ENCODE measurements at places on chromosomes 5 and 9.

DNA sequence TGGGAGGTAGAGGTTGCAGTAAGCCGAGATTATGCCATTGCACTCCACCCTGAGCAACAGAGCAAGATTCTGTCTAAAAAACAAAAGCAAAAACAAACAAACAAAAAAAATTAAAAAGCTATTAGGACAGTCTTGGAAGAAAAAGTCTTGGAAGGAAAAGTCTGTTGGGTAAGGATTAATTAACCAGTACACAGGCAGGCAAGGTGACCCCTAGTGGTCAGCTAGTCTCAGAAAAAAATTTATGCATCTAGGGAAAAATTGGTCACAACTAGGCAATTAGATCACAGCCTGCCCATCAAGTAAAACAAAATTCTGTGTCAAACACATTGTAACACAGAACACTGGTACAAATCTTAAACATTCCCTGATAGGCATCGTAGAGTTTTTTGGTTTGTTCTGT is 6.7 kb upstream of the ANKRD18B start:
- peak; percentile 21 for DNase-seq

DNA sequence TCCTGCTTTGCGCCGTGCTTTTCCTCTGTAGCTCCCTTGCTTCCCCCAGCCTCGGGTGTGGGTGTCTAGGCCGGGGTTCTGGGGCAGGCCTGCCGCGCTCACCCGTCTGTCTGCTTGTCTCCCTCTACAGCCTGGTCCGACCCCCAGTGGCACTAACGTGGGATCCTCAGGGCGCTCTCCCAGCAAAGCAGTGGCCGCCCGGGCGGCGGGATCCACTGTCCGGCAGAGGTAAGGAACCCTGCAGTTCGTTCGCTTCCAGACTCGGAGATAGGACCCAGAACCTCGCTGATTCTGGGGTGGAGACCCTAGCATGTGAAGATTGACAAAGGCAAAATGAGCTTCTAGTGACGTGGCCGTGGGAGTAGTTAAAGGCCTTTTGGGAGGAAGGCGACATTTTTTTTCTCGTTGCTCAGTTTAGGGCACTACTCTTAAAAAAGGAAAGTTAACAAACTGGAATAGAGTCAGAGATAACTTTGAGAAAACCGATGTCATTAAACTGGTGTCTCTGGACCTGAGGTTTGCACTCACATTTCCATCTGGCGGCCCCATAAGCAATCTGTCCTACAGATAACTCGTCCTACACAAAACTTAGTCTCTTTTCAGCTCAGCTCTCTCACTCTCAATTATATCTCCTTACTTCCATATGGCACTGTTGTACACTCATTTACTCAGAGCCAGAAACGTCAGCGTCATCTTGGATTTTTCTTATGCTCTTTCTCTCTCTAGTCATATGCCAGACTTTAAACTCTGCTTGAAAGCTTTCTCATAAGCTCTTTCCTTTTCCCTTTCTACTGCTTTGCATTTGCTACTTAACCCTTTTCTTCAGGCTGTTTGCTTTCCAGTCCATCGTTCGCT is 561 bp downstream of the SEC61B start:
- DNase-seq: no peak

DNA sequence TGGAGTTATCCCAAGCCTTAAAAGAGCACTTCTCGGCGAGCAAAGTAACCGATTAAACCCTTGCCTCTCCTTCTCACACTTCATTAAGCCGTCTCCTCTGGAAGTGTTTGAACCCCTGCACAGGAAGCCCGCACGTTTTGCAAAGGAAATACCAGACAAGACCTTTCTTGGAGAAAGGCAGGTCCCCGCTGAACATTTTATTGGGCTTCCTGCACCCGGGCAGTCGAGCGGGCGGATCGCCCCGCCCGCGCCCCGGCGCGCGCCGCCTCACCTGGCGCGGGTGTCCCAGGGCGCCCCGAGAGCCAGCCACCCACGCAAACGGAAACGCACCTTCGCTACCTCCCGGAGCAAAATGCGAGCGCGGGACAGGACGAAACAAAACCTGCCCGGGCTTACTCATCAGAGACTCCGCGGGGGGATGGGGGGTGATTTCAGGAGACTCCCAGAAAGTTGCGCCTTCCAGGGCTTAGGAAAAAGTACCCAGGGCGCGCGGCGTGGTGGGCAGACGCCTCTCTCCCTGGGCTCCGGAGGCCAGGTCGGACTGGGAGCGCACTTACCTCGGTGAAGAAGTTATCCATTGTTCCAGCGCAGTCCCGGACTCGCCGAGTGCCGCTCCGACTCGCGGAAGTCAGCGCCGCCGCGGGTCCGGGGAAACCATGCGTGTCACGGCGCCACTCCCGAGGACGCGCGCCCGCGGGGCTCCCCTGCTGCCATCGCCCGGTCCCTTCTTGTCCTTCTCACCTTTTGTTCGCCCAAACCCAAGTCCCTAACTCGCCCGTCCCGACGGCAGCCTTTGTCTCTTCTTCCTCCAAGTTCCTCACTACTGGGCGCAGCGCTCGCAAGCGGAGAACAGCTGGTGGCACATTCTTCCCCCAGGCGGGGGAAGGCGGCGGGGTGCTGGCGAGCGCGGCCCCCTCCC is 598 bp downstream of the MYO10 start:
- DNase-seq: peak; percentile 31

DNA sequence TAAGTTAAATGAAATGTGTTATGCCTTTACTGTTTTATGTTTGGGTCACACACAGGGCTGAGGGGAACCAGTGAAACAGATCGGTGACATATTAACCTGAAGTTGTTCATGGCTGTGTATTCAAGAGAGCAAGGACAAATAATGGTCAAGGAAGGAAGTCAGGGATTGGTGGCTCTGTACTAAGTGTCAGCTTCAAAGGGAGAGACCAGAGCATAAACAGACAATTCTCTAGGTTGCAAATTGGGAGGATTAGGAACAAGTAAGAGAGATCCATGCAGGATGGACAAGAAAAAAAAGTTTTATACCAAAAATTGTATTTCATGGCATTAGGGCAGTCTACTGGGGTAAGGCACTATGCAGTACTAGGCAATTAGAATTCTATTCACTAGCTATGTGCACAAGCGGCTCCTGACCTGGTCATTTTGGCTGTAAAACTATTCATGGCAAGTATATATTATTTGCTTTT is 156.3 kb downstream of the PLPPR1 start:
- no peak for DNase-seq

DNA sequence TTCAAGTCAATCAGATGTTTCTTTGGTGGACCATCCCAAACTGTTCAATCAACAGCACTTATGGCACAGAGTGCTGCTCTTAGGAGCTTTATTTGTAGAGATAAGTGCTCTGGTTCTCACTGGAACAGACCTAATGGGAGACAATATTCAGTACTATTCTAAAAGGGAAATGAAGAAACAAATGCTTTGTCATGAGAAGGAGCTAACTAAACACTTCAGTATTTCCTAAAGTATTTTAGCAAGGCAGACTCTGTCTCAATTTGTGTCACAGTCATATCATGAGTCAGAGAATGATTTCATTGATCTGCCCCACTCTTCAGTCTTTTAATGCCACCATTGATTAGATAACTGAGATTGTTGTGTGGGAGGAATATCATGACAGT is 175.3 kb downstream of the SLF1 start:
- no peak for DNase-seq
